ENCODE measurements at places on chromosomes 12 and 14.
A peak's percentile ranks its signal among the peaks of the same experiment; 100 is the strongest.

DNA sequence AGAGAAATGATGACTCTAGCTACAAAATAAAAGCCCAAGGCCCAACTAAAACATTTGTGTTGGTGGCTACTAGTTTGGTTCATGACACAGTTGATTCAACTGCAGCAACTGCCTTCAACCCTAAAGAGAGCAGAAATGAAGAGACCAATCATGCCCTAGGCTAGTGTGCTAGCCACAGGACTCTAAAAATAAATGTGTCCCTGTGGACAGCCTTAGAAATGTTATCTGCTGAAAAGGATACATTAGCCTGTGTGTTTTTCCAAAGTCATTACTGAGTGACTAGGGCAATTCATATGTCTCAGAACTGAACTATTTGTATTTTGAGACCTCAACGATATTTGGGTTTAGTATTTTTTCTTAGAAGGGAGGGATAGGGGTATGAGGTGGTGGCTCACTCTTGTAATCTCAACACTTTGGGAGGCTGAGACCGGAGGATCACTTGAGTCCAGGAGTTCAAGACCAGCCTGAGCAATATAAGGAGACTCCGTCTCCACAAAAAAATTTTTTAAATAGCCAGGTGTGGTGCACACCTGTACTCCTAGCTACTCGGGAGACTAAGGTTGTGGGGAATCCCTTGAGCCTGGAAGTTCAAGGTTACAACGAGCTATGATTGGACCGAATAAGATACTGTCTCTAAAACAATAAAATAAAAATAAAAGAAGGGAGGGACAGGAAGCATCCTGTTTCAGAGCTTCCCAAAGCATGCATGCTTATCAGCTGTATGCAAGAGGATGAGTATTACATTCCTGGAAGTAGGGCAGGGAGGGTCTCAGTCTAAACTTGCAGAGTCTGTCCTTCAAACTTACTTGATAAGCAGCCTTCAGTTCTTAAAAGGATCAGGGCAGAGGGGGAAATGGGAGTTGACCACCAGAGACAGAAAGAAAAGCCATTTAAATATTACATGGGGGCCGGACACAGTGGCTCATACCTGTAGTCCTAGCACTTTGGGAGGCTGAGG is 29.6 kb upstream of the NAP1L1 start:
- DNase-seq: no peak

DNA sequence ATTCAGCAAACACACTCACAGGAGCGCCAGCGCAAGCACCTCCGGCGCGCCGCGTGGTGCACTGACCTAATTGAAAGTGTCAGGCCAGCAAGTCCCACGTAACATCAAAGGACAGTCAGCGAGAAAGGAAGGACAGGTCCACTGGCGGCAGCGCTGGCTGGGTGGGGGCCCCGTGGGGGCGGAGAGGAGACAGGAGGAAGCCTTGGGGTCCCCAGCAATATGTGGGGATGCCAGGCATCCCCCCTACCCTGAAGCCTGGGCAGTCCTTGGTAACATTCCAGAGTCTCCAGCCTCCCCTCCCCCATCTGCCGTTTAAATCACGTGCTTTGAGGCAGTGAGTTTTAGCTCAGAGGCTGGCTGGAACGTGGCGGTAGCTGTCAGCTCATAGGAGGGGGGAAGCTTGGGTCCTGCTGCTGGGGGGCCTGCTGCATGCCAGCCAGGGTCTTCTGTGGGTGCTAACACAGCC is 159.2 kb downstream of the CALM1 start:
- DNase-seq: no peak

DNA sequence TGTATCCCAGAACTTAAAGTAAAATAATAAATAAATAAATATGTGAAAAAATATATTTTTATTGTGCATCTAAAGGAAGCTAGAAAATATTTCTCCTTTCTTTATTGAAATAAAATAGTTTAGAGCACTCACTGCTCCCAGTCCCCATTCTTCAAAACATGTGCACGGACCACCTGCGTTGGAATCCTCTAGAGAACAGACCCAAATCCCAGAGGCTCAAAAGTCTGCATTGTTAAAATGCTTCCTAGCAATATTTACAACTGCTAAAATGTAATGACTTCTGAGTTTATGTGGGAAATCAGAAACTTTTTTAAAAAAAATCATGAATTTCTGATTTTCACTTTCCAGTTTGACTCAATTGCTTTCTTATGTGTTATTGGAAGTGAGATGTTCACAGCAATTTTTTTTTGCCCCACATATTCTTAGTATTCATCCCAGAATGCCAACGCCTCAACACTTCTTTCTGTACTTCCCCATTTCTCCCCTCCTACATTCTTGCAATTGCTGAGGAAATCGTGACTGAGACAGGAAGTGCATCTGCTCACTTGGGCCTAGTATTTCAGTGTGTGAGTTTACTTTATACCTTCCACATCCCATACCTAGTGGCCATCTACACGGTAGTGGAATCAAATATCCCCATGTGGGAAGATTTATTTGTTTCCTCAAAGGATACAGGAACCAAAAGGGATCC is 116.0 kb upstream of the FLRT2 start:
- DNase-seq: no peak

GRCh38 chr14:101001311-101002069 is 98.0 kb upstream of the RTL1 start:
- no peak for DNase-seq

GRCh38 chr12:113422030-113422885 is at the start of gene SDSL:
Gene SDSL (plus strand): TSS chr12:113422380. CDS start chr12:113427983, 5,603 bp downstream.
- peak; percentile 51 for DNase-seq

DNA sequence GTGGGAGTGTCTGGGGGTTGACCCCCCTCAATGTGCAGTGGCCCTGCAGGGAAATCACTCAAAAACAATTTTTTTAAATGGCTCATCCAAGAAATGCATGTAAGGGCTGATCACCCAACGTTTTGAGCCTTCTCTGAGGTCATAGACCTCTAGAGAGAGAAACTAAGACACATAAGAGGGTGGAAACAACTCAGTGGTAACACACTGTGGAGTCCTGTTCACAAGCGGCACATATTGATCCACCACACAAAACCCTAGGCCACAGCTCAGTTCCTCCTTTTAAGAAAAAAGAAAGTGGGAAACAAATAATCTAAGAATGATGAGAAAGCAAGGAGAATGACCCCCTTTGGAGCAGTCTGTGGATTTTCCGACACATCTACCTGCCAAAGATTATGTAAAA is 83.0 kb upstream of the METAP2 start:
- no peak for DNase-seq

- peak; percentile 58 for DNase-seq
Observed at GRCh38 chr14:93962701-93963601, 13.4 kb downstream of the ASB2 start.

DNA sequence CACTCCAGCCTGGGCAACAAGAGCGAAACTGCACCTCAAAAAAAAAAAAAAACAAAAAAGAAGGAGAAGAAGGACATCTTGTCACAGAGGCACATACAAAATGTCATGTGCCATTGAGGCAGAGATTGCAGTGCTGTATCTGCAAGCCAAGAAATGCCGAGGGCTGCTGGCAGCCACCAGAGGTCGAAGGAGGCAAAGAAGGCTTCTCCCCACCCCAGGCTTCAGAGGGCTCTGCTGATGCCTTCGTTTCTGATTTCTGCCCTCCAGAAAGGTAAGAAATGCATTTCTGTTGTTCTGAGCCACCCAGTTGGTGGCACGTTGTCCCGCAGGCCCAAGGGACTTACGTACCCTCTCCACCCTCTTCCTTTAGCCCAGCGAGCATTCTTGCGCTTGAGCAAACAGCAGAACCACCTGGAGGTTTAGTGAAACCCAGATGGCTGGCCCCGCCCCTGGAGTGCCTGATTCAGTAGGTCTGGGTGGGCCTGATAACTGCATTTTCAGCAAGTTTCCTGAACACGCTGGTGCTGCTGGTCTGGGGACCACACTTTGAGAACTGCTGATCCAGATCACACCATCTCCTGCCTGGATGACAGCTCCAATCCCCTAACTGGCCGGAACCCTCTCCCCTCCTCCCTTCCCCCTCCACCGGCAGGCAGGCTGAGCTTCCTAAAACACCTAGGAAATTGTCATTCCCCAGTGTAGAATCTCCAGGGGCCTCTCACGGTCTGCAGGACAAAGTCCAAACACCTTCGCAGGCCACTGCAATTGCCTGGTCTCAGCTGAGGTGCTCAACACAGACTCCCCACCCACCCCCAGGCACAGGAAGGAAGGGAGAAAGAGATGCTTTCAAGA is 21.1 kb upstream of the SCARB1 start:
- DNase-seq: no peak
